ENCODE measurements at places on chromosomes 1 and 21.

GRCh38 chr1:39711104-39711965 lies 20.1 kb upstream of the HPCAL4 start:
- no peak for DNase-seq

DNA sequence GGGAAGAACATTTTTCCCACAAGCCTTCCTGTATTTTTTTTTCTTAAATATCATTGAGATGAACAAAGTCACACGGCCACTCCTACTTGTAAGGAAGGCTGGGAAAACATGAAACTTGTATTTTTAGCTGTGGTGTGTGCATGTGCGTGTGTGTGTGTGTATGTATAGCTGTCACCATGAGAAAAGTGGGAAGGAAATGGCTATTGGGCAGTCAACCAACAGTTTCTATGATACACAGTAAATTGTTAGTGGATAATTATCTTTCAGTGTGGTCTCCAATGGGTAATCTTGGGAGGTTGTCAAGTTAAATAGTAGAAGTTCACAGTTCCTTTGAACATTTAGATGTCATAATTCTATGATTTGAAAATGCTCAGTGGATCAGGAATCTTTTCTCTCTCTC lies 132.7 kb upstream of the USP24 start:
- no peak for DNase-seq

DNA sequence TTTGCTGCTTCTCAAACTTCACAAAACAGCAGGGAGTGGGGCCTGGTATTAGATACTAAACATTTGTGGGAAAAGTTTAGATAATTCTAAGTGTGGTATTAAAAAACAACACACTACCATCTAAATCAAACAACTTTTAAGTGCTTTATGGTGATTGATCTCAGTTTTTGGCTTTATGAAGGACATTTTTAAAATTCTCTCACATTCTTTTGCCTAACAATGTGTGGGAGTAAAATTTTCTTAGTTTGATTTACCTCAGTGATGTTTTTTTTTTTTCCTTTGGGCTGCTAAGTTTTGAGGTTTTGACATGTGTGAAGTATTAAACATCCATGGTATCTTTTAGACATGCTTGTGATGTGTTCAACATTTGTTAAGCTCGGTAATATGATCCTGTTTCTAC lies 116.2 kb downstream of the DISP1 start:
- no peak for DNase-seq

DNA sequence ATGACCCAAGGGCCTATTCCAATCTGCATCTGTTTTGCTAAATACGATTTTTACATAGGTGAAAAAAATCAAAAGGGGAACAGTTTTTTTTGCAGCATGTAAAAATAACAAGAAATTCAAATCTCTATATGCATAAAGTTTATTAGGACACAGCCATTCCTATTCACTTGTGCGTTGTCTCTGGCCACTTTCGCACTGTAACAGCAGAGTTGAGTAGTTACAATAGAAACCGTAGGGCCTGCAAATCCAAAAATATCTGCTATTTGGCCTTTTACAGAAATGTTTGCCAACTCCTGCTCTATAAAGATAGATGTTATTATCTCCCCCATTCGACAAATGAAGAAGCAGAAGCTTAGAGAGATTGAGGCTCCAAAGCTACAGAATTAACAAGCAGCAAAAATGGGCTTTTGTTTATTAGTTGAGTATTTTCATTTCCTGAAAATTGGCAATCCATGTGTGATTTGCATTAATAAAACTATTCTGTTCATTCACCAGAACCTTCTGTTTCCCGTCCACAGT lies 5.5 kb downstream of the DYNLT5 start:
- DNase-seq, result no peak

DNA sequence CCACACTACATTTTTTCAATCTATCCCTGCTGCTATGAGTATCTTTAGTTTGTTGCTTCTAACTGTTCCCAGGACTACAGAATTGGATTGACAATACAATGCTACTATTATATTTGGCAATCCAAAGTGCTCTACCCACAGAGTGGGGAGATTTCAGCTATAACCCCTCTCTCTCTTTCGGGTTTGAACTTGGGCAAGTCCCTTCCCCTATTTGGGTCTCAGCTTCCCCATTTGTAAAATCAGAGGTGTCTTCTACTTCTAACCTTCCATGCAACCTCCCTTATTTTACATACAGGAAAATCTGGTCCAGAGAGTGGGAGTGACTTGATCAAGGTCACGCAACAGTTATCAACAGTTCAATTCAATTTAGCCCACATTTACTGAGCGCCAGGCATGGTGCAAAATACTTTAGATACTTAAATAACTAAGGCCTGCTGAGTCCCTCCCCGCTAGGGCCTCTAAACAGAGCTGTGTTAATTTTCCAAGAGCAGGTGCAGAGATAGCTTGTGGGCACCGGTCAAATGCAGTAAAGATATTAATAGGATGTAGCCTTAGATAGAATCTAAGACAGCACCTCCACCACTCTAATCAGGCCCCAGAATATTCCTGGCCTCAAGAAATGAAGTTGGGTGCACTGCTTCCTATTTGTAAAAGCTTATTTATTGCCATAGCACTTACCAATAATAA lies 9.4 kb upstream of the GPX7 start:
- DNase-seq, result no peak

Data from activated naive CD4-positive, alpha-beta T cell treated with anti-CD3 and anti-CD28 coated beads, Interleukin-2, amount 50 U/mL, for 16 hours (primary cell).